GOT3 (cell line): ENCODE measurements at places on chromosomes 4 and X.

DNA sequence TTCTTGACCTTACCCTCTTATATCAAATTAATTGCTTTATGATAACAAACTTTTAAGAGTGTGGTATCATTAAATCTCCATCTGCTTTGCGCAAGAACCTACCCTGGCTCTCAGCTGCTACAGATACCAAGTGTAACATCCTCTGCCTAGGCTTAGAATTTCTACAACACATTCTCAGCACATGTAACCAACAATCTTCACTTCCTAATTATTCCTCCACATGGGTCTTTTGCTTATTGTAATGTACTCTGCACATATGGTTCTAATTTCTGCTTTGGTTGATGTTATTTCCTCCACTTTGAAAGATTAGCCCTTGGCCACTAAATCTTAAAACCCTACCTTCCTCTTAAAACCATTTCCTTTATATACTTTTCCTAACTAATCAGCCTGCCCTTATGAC, 242.4 kb downstream of the ARHGAP24 start:
- DNase-seq: no peak

DNA sequence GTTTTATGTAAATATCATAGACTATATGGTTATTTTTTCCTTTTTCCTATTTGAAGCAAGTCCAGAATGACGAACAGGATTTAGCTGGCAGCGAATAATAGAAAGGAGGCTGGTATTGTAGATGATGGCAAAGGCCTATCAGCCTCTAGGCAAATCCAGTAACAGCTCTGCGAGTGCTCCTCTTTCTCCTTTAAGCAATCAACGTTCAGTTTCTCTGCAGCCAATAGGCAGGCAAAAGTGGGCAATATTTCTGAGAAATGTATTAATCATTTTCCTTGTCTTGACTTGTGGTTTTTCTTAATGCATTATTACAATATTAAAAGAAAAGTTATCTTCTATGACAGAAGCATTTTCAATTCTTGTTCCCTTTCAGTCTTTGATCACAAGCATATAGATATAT, 183.3 kb downstream of the SH3KBP1 start:
- no peak for DNase-seq

DNA sequence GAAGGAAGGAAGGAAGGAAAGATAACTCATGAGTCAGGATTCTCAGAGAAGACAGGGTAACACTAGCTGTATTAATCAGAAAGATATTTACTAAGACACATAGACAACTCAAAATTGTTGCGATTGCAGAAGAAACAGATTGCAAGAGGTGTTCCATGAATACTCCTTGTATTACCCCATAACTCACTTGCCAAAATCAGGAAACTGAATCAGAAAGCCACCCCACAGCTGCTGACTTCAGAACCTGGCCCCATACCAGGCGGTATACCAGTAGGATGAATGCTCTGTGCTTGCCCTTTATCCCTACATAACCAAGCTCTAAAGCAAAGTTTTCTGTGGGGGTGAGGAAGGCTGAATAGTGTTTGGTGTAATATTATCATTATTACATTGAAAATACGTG, 468.5 kb downstream of the IQCM start:
- no peak for DNase-seq

- DNase-seq: peak; percentile 2
Measured at GRCh38 chrX:112636951-112637581, 42.7 kb downstream of the LHFPL1 start.

GRCh38 chrX:64190136-64190740, 15.3 kb downstream of the AMER1 start:
- no peak for DNase-seq

- no peak for DNase-seq
Measured at GRCh38 chr4:74258963-74259362, 49.3 kb upstream of the EPGN start.

- DNase-seq: no peak
Measured at GRCh38 chr4:108155373-108155772, 13.4 kb downstream of the LEF1 start.

- no peak for DNase-seq
Measured at GRCh38 chr4:3335385-3335784, 42.6 kb downstream of the RGS12 start.

DNA sequence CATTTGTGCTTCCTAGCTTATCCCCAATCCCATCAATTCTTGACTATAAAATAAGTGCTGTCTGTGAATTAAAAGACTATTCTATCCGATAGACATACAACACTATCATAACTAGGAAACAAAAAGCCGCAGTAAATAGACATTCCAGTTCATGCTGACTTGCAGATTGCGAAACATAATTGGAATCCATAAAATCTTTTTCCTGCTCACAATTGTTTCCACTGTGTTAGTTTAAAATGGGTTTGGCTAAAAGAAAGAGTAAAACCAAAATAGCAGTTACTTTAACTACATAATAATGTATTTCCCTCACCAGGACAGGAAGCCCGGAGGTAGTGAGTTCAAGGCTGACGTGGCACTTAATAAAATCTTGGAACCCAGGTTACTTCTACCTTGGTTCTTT, 17.2 kb downstream of the SMIM31 start:
- no peak for DNase-seq

- no peak for DNase-seq
Measured at GRCh38 chr4:185955826-185956543, 113.0 kb upstream of the TLR3 start.

DNA sequence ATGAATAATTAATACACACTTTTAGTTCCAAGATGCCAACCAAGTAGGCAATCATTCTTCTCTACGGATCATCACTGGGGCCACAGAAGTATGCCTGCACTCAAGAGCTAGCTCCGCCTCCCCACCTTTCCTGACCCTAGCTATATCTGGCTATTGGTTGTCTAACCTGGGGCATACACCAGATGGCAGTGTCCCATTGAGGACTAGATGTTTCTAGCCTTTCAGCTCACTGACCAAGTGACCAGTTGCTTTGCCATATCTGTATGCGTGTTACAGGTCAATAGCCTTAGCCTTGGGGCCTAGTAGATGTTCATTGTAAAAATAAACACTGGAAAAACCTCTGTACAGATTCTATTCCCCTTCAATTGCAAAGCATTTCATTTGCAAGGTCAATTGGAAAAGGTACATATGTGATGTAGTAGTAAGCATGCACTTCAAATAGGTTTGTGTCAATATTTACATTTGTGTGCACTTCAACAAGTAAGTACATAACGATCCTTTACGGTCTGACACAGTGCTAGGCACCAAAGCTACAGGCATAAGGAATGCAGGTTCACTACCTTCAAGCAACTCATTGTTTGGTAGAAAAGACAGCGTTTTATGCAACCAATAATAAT, 521.7 kb downstream of the PPARGC1A start:
- DNase-seq: no peak
